Colonic mucosa (tissue), 4 donors: ENCODE measurements at places on chromosomes 13 and 19. TPM values are rescaled to one million over a fixed set of nuclear protein-coding genes. Genes with fewer than 3 reads are reported as not detected.

DNA sequence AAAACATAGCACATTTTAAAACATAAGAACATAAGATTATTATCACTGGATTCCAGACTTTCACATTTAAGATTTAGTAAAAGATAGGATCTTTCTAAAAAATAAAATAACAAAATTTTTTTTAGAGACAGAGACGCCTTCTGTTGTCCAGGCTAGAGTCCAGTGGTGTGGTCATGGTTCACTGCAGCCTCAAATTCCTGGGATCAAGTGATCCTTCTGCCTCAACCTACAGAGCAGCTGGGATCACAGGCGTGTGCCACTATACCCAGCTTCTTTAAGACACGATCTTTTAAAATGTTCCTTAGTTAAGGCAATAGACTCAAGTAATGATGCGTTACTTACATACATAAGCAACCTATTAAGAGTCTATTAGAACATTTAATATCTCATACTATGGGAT, 32.7 kb downstream of the ALG5 start:
- no peaks in the 10 kb centered on the region for H3K27me3 ChIP-seq
- no peak overlapping the region for H3K27ac ChIP-seq
- no peaks in the 10 kb centered on the region for H3K36me3 ChIP-seq
- DNase-seq, result no peak
- no peaks in the 10 kb centered on the region for H3K4me1 ChIP-seq

GRCh38 chr19:55552620-55553019, 7.3 kb upstream of the SBK3 start:
- no peak for DNase-seq
- no peak overlapping the region for H3K4me3 ChIP-seq
- H3K4me1 ChIP-seq, result no peaks in the 10 kb centered on the region
- no peak overlapping the region for H3K27ac ChIP-seq

GRCh38 chr13:113088691-113089020, 16.9 kb upstream of the F7 start:
- no peak overlapping the region for H3K27ac ChIP-seq
- no peaks in the 10 kb centered on the region for H3K4me1 ChIP-seq
- no peaks in the 10 kb centered on the region for H3K36me3 ChIP-seq

DNA sequence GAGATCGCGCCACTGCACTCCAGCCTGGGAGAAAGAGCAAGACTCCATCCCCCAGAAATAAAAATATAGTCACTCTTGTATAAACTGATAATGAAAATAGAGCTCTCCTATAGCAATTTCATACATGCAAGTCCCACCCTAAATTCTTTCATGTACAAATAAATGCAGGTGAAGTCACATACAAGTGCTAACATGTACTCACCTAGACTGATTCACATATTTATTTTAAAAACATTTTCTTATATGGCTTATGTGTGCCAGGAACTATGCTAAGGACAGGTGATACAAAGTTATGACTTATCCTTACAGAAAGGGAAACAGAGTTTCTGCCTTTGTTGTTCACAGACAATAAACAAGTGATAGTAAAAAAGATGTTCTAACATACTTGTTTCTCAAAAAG, 32.0 kb downstream of the USP12 start:
- no peaks in the 10 kb centered on the region for H3K4me1 ChIP-seq
- no peaks in the 10 kb centered on the region for H3K27me3 ChIP-seq
- H3K27ac ChIP-seq, result no peak overlapping the region
- no peak overlapping the region for H3K4me3 ChIP-seq

GRCh38 chr19:46256855-46257254, 27.3 kb downstream of the IGFL1 start:
- no peaks in the 10 kb centered on the region for H3K36me3 ChIP-seq
- H3K27me3 ChIP-seq, result no peaks in the 10 kb centered on the region
- H3K27ac ChIP-seq, result no peak overlapping the region
- no peaks in the 10 kb centered on the region for H3K4me1 ChIP-seq
- no peak for DNase-seq

DNA sequence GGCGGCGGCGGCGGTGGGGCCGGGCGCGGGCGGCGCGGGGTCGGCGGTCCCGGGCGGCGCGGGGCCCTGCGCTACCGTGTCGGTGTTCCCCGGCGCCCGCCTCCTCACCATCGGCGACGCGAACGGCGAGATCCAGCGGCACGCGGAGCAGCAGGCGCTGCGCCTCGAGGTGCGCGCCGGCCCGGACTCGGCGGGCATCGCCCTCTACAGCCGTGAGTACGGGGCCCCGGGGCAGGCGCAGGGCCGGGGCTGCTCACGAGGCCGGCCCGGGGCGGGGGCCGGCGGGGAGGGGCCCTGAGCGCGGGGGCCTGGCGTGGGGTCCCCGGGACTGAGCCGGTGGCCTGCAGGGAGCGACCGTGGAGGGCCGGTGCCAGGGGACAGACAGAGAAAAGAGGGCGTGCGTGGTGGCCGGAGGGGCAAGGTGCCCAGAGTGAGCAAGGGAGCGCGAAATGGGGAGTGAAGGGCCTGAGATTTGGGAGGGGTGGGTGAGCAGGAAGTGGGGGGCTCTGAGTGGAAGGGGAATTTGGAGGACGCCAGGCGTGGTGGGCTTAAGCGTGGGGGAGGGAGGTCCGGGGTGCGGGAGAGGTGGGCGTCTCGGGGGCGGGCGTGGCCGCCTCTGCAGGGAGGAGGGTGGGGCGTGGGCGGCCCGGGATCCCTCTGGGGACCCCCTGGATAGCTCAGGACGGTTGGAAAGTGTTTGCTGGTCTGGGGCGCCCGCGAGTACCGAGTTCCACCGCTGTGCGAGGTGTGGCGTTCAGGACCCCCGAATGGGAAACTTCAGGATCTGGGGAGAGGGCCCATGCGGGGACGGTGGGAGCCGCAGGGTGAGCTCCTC, 575 bp downstream of the CARM1 start:
- DNase-seq, result peak; percentile 60
- H3K27me3 ChIP-seq, result no peaks in the 10 kb centered on the region
- no peaks in the 10 kb centered on the region for H3K36me3 ChIP-seq

DNA sequence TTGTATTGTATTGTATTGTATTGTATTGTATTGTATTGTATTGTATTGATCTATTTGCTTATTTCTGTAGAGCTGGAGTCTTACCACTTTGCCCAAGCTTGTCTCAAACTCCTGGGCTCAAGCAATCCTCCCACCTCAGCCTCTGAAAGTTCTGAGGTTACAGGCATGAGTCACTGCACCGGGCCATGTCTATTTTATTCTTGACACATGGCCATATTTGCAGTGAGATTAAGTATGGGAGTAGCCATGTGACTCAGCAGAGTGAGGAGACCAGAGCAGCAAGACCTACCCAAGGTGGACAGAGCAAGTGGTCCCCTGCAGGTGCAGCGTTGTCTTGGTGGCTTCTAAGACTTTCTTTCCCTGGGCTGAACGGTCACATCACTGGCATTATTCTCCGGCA, 49.1 kb upstream of the UBAC2 start:
- no peak overlapping the region for H3K27ac ChIP-seq
- peaks cover 4% of the 10 kb centered on the region for H3K27me3 ChIP-seq
- no peak for DNase-seq
- no peak overlapping the region for H3K4me3 ChIP-seq
- no peaks in the 10 kb centered on the region for H3K36me3 ChIP-seq
- H3K4me1 ChIP-seq, result no peaks in the 10 kb centered on the region

- no peaks in the 10 kb centered on the region for H3K4me1 ChIP-seq
- no peak overlapping the region for H3K4me3 ChIP-seq
- DNase-seq, result no peak
Measured at GRCh38 chr19:47221080-47221841, 9.7 kb downstream of the BBC3 start.

- DNase-seq, result no peak
- no peak overlapping the region for H3K4me3 ChIP-seq
- H3K4me1 ChIP-seq, result no peaks in the 10 kb centered on the region
- H3K27me3 ChIP-seq, result no peaks in the 10 kb centered on the region
- H3K36me3 ChIP-seq, result no peaks in the 10 kb centered on the region
Measured at GRCh38 chr13:92158346-92158745, 759.9 kb downstream of the GPC5 start.

DNA sequence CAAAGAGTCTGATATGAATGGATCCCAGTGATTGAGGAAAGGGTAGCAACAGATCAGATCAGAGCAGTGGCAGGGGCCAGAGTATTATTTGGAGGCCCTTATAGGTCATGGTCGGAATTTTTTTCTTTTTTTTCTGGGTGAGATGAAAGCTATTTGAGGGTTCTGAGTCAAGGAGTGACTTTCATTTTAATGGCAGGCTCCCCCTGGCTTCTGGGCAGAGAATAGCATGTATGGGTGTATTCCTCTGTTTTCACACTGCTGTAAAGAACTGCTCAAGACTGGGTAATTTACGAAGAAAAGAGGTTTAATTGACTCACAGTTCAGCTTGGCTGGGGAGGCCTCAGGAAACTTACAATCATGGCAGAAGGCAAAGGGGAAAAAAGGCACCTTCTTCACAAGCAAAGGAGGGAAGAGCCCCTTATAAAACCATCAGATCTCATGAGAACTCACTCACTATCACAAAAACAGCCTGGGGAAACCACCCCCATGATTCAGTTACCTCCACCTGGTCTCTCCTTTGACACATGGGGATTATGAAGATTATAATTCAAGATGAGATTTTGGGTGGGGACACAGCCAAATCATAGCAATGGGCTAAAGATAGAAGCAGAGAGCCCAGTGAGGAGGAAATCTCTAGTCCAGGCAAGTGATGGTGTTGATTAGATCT, 3.0 kb upstream of the SLC6A16 start:
- no peaks in the 10 kb centered on the region for H3K36me3 ChIP-seq
- DNase-seq, result peak; percentile 36
- H3K27me3 ChIP-seq, result no peaks in the 10 kb centered on the region

DNA sequence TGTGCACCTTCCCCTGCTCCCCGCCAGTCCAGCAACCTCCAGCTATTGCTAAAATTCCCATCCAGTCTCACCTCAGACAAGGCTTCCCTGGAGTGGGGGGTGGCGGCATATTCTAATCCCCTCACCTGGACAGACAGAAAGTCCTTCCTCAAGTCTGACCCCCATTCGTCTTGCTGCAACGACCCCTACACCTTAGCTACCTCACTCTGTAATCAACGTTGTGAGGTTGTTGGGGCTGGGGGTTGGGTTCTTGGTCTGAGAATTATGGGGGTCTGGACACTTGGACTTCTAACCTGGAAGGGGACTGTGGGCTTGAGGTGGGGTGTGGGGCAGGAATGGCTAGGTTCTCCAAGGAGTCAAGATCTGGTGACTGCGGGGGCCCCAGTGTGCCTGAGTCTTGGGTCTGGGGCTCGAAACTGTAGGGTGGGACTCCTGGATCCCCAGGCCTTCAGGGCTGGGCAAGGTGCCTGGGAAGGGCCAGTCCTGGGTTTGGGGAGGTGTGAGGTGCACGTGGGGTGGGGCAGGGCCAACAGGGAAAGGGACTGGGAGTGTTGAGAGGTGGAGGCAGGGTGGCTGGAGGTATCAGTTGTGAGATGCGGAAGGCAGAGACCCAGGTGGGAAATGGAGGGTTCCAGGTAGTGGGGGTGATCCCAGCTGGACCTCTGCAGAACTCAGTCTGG, 1.3 kb downstream of the FOXA3 start:
- peak overlapping the region; percentile 77 for H3K4me3 ChIP-seq
- DNase-seq, result peak; percentile 77
- H3K27ac ChIP-seq, result peak overlapping the region; percentile 61
- peaks cover 6% of the 10 kb centered on the region for H3K4me1 ChIP-seq
- H3K36me3 ChIP-seq, result no peaks in the 10 kb centered on the region

DNA sequence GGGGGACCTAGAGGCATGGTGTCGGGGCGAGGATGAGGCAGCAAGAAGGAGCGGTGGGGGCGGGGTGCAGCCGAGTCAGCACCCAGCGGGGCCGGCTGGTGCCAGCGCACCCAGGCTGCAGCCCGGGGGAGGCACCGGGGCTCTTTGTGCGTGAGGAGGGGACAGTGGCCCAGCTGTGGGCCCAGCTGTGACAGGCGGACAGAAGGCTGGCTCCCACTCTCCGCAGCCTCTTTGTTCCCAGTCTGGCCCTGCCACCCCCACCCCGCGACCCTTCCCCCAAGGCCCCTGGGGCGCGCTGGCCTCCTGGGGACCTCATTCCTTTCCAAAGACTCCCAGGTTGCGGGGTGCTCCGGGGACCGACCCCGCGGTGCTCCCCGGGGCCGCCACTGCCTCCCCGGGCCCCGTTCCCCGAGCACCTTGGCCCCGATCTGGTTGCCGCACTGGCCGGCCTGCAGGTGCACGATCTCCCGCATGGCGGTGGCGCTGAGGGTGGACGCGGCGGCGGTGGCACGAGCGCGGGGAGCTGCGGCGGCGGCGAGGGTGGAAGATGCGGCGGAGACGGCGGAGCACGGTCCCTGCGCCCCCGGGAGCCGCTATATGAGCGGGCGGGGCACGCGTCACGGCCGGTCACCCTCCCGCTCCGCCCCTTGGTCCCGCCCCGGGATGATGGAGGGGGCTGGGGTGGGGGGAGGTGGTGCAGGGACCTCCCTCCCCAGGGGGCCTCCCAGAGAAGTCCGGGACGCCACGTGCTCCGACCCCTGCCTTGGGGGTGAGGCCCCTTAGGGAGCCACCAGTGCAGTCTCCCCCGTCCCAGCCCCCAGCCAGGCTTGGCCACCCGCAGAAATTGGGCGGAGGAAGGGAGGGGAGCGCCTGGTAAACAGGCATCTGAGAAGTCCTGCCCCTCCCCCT, at the start of gene TUBB4A:
TUBB4A (minus strand) TSS at position 570 of the 909 bp plus-strand sequence; CDS start at position 473, 97 bp downstream.
- no peak for DNase-seq
- peak within 1 kb of the TSS; percentile 25 for H3K4me3 ChIP-seq
- peaks cover 6% of the 10 kb centered on the region for H3K4me1 ChIP-seq
- H3K27ac ChIP-seq, result no peak within 1 kb of the TSS
- H3K27me3 ChIP-seq, result peaks cover 28% of the 10 kb centered on the region
- no peaks in the 10 kb centered on the region for H3K36me3 ChIP-seq

DNA sequence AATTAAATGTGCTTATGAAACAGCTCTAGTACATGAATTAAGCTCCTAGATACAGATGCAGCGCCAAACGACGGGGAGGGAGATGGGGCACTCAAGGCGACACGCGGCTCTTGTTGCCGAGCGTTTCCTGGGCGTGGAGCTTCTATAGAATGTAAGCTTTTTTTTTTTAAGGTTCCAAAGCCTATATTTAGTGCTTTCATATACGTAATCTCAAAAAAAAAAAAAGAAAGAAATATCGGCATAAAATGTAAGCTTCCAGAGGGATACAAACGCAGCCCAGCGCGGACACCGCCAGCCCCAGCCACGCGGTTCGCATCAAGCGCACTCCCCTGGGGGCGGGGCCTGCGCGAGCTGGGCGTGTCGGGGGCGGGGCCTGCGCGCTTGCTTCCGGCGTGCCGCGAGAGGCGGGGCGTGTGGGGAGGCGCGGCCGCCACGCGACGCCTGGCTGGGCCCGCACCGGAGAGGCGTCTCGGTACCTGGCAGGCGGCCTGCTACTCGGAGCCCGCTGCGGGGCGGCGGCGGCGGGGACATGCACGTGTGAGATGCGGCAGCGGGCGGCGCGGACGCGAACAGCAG, at the start of gene URI1:
URI1 (plus strand) TSS at position 412 of the 576 bp plus-strand sequence. CDS start 309 bp downstream, outside the sequence.
- no peaks in the 10 kb centered on the region for H3K36me3 ChIP-seq
- H3K4me3 ChIP-seq, result peak within 1 kb of the TSS; percentile 86
- H3K27me3 ChIP-seq, result no peaks in the 10 kb centered on the region
- no peaks in the 10 kb centered on the region for H3K4me1 ChIP-seq
- peak within 1 kb of the TSS; percentile 34 for H3K27ac ChIP-seq
- peak; percentile 96 for DNase-seq

- H3K27me3 ChIP-seq, result no peaks in the 10 kb centered on the region
- no peak for DNase-seq
- peaks cover 8% of the 10 kb centered on the region for H3K4me1 ChIP-seq
- no peak overlapping the region for H3K27ac ChIP-seq
- peaks cover 4% of the 10 kb centered on the region for H3K36me3 ChIP-seq
Measured at GRCh38 chr19:2230807-2231533, 5.2 kb downstream of the PLEKHJ1 start.

GRCh38 chr19:54460230-54461005, 3.2 kb downstream of the LENG9 start:
- peaks cover 11% of the 10 kb centered on the region for H3K4me1 ChIP-seq
- peaks cover 12% of the 10 kb centered on the region for H3K36me3 ChIP-seq
- H3K27ac ChIP-seq, result no peak overlapping the region
- peak; percentile 22 for DNase-seq

The FFAR2 gene
- 0.82 TPM for total RNA-seq

The ZNF582 gene
- 1.1 TPM for total RNA-seq

The IRGC gene
- total RNA-seq, result not detected

The SPACA4 gene
- total RNA-seq, result not detected

The GFY gene
- not detected for total RNA-seq

The DMRTC2 gene
- not detected for total RNA-seq

The CACNG8 gene
- 0.03 TPM for total RNA-seq
